ENCODE measurements at places on chromosomes 12 and 14.
A peak's percentile ranks its signal among the peaks of the same experiment; 100 is the strongest.

- DNase-seq, result peak; percentile 13
These were observed 507 bp upstream of the PTPN11 start for GRCh38 chr12:112418273-112418607.

- no peak for DNase-seq
These were observed 142.0 kb upstream of the PZP start for GRCh38 chr12:9349888-9350885.

- DNase-seq, result peak; percentile 81
These were observed 2.9 kb upstream of the PTHLH start for GRCh38 chr12:27975222-27976136.

DNA sequence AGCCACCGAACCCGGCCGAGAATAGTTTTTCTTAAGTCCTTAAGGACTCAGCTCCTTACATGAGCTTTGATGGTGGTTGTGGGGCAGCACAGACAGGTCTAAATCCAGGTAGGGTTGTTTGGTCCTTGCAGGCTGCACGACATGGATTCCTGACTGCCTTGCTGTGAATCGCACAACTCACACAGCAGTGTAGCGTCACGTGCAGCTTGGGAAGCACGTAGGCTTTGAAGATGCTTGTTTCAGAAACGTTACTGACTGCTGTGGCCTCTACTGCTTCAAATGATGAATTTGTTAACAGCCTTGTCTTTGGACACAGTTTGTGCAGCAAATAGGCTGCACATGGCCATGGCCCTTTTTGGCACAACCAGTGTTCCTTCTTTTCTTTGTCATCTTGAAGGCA, 29.9 kb downstream of the ZBTB42 start:
- no peak for DNase-seq

- peak; percentile 4 for DNase-seq
These were observed 177.9 kb downstream of the ETV6 start for GRCh38 chr12:11827091-11828061.

DNA sequence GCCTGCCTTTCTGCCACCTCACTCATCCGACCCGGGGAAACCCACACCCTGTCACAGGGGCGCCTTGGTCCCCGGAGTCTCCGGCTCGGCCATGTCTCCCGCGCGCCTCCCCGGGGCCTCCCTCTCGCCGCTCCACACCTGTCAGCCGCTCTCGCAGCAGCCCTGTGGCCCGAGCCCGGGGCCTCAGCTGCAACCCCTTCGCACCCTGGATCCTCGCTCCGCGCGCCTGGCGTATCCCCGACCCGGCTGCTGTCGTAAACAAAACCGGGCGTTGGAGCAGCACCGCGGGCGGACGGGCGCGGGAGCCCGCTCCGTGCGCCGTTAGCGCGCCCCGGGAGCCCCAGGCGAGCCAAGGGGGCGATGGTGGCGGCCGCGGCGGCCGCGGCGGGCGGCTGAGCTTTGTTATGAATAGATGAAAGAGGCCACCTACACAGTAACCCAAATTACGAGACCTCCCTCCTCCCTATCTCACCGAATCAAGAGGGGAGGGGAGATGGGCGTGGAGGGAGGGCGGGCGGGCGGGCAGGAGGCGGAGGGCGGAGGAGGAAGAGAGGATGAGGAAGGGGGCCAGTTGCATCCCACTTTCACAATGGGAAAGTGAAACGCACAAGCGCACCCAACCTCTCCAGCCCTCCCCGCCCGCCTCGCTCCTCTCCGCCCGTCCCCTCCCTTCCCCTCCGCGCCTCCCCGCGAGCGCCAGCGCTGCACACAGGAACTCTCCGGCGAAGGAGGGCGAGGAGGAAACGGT, at the start of gene PLXNC1:
PLXNC1 (plus strand) TSS at position 587 of the 748 bp plus-strand sequence. CDS start 395 bp downstream, outside the sequence.
- peak; percentile 65 for DNase-seq

GRCh38 chr12:57718641-57719528, 19.7 kb downstream of the AGAP2 start:
- DNase-seq, result no peak

DNA sequence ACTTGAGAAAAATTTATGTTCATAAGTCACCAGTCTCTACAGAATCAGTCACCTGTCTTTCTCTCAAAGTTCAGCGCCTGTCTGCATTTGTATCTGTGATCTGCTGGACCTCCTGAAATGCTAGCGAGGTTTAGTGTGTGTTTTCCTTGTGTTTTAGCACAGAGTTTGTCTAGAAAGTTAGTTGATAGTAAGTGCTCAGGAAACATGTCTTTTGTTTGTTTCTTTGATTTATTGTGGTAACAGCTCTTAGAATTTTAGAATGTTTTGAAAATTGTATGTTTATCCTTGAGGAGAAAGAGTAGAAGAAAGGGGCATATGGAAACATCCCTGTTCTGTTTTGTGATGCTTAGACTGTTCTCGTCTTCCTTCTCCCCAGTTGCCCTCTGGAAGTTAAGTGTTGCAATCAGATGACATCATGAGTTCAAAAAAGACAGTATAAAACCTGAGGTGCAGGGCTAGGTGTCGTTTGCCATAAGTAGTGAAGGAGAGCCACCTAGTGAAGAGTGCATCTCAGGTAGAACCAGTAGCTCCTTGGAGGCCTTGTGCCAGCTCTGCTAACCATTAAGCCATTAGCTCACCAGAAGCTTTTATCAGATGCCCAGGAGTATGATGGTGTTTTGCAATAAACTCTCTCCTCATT, 44.8 kb downstream of the FBXW8 start:
- no peak for DNase-seq

- DNase-seq, result no peak
These were observed 458.0 kb downstream of the FLRT2 start for GRCh38 chr14:85987907-85988306.

DNA sequence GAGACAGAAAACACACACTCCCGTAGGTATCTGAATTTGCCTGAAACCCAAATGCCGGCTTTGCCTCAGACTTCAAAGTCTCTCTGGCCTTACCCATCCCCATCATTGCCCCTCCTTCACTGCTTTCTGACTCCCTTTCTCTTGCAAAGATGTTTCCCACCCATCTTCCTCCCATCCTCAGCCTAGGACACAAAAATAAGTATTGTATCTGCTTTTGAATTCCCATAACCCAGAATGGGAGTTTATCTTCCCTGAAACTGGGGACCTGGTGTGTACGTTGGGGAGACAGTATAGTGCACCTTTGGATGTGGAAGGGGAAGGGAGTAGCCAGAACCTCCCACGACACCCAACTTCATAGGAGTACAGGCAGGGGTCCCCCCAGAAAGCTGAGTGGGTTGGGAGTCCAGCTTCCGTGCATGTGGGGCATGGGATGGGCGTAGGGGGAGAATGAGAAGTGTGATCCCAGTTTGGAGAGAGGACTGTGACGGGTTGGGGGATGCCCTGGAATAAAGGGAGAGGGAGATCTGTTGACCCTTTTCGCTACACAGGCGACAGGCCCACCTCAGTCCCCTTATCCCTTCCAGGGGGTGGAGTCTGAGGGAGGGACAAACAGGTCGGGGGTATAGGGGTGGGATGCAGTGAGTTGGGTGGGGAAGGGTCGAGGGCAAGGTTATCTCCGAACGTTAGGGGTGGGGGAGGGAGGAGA, 488 bp upstream of the KIF5A start:
- no peak for DNase-seq

DNA sequence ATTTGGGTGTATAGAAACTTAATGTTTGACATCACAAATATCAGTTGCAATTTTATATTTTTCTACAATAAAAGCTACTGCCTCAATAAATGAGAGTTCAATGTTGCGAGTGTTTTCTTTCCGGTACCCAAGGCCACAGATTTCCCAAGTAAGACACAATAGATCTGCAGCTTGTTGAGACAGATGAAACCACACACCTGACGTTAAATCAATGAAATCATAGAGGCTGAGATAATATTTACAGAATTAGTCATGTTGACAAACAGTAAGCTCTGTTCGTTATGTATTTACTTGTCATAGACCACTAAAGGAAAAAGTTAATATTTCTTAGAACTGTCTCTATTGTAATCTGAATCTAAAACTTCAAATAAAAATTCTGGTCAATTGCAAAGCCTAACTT, 49.2 kb upstream of the PTHLH start:
- DNase-seq, result no peak

- DNase-seq, result no peak
These were observed 98.7 kb downstream of the INSM2 start for GRCh38 chr14:35632676-35633075.

DNA sequence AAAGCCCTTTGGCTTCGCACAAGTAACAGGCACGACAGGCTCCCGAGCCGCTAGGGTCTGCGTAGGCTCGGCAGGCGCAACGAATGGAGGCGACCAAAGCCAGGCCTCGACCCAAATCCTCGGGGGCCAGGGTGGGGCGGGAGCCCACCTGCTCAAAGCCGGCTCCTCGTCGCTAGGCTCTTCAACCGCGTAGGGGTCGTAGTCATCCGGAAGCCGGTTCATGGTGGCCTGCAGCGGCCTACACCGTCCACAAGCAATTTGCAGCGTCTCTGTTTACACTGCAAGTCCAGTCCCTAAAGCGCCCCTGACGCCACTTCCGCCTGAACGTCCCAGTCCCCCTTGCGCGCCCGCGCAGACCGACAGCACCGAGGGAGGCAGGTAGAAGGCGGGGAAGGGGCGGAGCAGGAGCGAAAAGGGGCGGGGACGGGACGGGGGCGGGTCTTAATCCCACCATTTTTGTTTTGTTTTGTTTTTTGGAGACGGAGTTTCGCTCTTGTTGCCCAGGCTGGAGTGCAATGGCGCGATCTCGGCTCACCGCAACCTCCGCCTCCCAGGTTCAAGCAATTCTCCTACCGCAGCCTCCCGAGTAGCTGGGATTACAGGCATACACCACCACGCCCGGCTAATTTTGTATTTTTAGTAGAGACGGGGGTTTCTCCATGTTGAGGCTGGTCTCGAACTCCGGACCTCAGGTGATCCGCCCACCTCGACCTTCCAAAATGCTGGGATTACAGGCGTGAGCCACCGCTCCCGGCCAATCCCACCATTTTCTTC, at the start of gene EAPP:
EAPP (minus strand) TSS at position 295 of the 774 bp plus-strand sequence; CDS start at position 222, 73 bp downstream.
- DNase-seq, result peak; percentile 99

- no peak for DNase-seq
These were observed 79.4 kb downstream of the CCDC92 start for GRCh38 chr12:123893276-123893675.

GRCh38 chr14:74038020-74038859, 19.1 kb downstream of the BBOF1 start:
- peak; percentile 30 for DNase-seq

DNA sequence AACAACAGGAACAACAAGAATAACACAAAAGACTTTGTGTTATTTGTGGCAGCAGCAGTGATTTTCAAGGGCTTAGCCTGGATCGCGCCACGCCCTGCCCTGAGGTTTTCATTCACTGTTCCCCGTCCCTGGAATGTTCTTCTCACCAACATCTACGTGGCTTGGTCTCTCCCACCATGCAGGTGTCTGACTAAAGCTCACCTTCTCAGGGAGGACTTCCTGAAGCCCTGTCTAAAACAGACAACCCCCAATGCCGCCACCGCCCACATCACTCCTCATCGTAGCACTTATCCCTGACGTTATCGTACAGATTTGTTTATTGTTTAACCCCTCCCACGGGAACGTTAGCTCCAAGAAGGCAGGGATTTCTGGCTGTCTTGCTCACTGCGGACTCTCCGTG, 40.4 kb downstream of the P2RX4 start:
- DNase-seq, result no peak

Data from Daoy (cell line).